Activated T-cell treated with anti-CD3 and anti-CD28 coated beads for 48 hours (primary cell): ENCODE measurements at places on chromosomes 7 and 10.
A peak's percentile ranks its signal among the peaks of the same experiment; 100 is the strongest.

DNA sequence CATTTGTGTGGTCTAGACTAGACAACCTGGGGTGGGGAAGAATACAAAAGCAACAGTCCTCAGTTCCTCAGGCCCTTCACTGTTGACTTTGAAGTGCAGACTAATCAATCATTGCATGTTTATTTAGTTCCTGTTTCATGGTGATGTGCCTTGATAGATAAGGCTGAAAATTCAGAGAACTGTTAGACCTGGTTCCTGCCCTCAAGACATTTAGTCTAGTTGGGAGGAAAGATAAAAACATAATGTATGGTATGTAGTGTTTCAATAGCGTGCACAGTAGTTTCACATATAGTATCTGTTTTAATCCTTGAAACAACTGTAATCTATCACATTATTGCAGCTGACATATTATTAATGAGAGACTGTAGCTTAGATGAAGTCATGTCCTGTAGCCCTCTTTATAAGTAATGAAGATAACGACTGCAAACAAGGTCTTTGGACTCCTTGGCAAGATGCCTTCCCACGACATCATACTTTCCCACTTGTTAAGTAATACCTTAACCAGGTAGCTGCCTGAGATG, 124.0 kb downstream of the CELF2 start:
- no peak for DNase-seq

- DNase-seq: no peak
These were observed 85.9 kb downstream of the CDK6 start for GRCh38 chr7:92750447-92750839.

DNA sequence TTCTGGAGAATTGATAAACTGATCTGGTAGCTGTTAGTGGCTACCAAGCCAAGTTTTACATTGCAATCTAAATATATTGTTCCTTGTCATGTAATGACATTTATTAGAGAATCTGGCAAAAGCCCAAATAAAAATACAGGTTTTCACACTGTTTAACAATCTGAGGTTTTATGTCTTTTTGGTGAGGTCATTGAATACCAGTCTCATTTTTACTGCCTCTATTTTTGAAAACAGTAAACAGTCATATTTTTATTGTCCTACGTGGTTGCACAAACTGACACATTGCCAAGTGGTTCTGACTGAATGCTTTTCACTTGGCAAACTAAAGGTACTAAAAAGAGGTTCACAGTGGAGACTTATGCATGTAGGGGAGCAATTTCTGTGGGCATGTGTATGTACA, 157.5 kb downstream of the PRKG1 start:
- no peak for DNase-seq

DNA sequence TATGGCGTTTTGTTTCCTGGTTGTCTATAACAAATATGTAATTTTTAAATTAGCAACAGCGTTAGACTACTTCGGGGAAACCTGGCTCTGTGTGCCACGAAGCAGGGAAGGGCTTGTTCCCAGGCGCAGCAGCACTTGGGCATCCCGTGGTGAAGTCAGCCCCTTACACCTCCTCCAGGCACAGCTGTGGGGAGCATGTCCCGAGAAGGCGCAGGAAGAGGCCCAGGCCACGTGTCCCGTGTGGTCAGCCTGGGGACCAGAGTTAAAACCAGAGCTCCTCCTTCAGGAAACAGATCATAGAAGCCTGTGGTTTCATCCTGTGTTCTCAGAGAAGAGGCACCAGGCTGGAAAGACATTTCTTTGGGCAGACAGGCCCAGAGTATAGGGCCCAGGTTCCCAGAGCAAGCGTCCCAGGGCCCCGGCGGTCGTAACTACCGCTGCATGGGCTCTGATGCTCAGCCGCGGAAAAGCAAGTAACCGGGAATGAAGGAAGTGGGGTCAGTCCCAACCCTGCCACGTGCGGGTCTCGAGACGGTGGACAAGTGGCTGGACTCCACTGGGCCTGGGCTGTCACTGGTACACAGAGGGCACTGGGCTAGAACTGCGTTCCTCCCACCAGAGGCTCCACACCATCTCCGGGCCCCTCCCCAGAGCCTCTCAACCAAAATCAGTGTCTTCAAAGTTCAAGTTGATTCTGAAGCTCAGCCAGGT, 7.1 kb downstream of the NUDT1 start:
- peak; percentile 15 for DNase-seq

- no peak for DNase-seq
These were observed 90.6 kb downstream of the ARID5B start for GRCh38 chr10:61992059-61992460.

GRCh38 chr7:55206235-55207029, 158.7 kb upstream of the LANCL2 start:
- DNase-seq: no peak
